ENCODE measurements at places on chromosomes 12 and 14.
A peak's percentile ranks its signal among the peaks of the same experiment; 100 is the strongest.

- DNase-seq: no peak
Observed at GRCh38 chr14:23572836-23573235, 5.2 kb upstream of the AP1G2 start.

- DNase-seq: no peak
Observed at GRCh38 chr12:91947459-91947858, 198.2 kb downstream of the BTG1 start.

GRCh38 chr14:100419856-100420255 lies 96.7 kb downstream of the SLC25A47 start:
- DNase-seq: no peak

DNA sequence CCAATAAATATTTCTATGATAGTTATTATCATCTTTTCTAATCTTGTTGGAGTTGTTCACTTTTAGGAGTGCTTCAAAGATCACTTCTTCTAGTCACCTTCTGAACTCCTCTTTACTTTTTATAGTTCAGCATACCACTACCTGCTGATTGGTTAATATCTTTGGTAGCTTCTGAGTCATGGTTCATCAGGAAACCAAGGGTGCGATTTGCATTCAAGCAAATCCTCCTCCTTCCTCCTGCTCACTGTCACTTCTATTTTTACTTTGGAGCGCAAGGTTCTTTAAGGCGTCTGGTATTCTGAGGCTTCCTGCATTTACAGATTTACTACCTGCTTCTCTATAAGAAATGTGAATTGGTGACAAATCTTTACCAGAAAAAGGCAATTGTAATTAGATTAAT lies 24.0 kb downstream of the SYT1 start:
- no peak for DNase-seq

- no peak for DNase-seq
Observed at GRCh38 chr12:15194456-15195368, 26.5 kb downstream of the RERG start.

DNA sequence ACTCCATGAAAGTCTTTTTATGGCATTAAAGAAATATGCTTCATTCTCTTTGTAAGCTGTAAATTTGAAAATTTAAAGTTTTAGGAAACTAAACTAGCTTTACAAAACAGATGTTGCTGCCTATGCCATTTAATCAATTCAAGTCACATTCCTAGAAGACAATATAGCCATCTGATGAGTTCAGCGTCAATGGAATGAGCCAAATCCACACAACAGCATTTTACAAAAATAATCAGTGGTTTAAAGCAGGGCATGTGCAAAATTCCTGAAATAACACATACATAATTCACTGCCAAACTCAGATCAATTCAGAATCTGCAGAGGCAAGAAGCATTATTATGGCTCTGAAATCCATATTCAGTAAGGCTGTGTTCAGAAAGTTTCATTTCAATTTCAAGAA lies 75.6 kb downstream of the MED13L start:
- DNase-seq: no peak

GRCh38 chr14:103133210-103134140 lies 10.2 kb downstream of the TNFAIP2 start:
- DNase-seq: no peak

DNA sequence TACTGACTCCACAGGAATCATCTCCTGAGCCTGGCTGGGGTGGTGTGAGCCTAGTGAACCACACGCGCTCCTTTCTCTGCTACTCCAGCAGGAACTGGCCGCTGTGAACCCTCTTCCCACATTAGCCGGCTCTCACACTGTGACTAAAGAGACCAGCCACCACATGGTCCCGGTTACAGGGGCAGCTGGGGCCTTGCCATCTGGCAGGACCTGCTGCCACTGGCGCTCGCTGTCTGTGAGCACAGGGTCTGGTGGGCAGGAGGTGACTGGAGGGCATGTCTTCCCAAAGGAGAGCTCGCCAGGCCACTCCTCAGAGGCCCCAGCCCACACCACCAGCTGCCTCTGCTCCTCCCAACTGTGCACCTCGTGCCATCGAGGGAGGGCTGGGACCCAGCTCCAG lies 99.3 kb downstream of the SINHCAF start:
- no peak for DNase-seq

DNA sequence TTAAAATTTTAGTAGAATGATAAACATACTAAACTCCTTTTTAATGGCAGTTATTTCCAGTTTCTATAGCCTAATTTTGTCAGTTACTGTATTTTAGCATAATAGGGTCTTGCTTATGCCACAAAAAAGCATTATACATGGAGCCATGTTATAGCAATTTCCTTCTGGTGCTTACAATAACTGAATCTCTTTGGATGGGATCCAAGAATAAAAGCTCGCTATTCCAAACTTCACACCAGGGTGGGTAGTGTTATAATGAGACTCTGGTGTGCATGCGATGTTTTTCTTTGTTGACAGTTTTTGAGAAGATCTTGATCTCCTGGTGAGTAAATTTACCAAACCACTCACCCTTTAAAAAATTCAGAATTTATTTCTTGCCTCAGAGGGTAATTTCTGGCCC lies 90.4 kb upstream of the CCDC91 start:
- no peak for DNase-seq

DNA sequence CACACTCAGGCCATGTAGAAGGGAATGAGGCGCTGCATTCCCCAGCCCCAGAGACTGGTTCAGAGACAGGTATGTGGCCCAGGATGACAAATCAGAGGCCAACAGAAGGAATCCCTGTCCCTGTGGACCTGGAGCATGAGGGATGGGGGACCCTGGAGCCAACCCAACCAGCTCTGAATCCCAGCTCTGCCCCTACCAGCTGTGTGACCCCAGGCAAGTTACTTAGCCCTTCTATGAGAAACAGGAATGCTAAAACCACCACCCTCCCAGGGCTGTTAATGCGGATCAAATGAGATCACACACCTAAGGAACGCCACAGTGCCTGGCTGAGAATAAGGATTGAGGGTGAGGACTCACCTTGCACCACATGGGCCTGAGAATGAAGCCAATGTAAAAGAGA lies 15.6 kb downstream of the ITPK1 start:
- DNase-seq: no peak

DNA sequence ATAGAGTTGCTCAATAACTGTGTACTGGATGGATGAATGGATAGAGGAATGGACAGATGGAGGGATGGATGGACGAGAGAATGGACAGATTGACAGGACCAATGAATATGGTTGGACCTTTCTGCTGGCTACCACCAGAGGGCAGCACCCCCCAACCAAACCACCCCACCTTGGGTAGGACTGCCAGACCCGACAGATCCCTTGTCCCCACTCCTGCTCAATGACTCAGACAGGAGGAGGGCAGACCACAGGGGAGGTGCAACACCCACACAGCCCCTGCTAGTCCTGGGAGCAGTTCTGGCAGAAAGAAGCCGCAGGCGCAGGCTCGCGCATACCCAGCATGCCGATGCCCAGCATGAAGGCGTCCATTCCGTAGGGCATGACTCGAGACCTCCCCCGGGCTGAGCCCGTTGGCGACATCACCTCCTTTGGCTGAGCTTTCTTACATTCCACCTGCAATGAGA lies 12.4 kb downstream of the MSI1 start:
- peak; percentile 69 for DNase-seq

GRCh38 chr12:11767798-11768197 lies 118.3 kb downstream of the ETV6 start:
- DNase-seq: no peak

GRCh38 chr14:50795142-50795541 lies 35.8 kb downstream of the NIN start:
- no peak for DNase-seq

- no peak for DNase-seq
Observed at GRCh38 chr12:76375939-76376338, 27.7 kb upstream of the BBS10 start.

- no peak for DNase-seq
Observed at GRCh38 chr14:83164016-83164415, 1630.4 kb upstream of the SEL1L start.

GRCh38 chr12:106671840-106672239 lies 89.0 kb downstream of the RFX4 start:
- DNase-seq: no peak

GRCh38 chr14:102171173-102172020 lies 31.7 kb downstream of the WDR20 start:
- DNase-seq: no peak

- peak; percentile 36 for DNase-seq
Observed at GRCh38 chr12:53791735-53792326, 40.1 kb upstream of the CISTR start.

GRCh38 chr12:7612851-7613250 lies 52.9 kb downstream of the APOBEC1 start:
- no peak for DNase-seq

- no peak for DNase-seq
Observed at GRCh38 chr14:56751471-56751870, 58.8 kb downstream of the OTX2 start.

DNA sequence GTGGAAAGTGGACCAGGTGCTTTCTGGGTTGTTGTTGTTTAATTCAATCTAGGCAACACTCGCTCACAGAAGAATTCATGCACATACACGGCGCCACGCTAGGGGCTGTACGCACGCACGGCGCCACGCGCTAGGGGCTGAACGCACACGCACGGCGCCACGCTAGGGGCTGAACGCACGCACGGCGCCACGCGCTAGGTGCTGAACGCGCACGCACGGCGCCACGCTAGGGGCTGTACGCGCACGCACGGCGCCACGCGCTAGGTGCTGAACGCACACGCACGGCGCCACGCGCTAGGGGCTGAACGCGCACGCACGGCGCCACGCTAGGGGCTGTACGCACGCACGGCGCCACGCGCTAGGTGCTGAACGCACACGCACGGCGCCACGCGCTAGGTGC lies 54.3 kb downstream of the NINJ2 start:
- no peak for DNase-seq

DNA sequence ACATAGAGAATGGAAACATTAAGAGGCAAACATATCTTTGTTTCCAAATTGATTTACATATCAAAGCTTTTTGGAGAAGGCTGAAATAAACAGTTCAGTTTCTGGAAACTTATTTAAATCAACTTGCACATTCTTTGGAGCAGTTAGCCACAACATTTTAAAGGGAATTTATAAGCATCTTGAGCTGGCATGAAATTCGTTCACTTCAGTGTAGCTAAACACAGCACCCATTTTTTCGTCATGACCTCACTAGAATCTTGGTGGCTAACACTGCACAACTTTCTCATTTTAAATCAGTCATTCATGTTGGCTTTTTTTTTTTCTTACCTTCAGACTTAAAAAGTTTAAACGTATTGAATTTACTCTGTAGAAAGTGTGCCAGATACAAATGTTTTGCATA lies 1139.9 kb upstream of the FLRT2 start:
- no peak for DNase-seq

DNA sequence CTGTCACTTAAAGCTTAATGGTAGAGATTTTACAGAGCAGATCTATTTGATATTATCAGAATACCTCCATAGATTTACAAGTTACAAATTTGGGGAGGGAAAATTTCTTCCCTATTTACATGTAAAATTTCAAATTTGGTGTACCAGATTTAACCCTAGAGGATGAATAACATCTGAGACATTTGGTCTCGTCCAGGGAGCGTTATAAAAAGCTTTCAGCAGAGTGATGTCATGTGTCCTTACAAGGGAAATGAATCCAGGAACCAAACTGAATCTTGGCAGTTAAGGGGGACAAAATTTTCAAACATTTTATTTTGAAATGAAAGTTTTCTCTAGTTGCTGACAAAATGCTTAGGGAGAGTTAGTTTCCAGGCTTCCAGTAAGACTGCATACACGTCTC lies 4.5 kb upstream of the CDK17 start:
- no peak for DNase-seq

DNA sequence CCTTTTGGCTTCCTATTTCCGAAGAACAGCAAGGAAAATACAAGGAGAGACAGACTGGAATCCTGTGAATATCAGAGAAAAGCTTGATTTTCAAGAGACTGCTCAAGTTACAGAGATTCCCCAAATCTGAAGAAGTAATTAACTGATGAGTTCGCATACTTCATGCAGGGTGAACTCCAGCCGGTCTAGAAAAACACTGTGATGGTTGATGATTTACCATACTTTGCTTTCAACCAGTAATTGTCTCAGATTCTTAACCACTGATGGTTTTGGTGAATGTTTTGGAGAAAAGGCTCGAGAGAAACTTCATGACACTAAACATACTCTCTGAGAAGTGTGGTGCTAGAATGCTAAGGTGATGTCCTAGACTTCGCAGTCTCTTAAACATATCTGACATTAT lies 4.4 kb upstream of the PLXNC1 start:
- no peak for DNase-seq

DNA sequence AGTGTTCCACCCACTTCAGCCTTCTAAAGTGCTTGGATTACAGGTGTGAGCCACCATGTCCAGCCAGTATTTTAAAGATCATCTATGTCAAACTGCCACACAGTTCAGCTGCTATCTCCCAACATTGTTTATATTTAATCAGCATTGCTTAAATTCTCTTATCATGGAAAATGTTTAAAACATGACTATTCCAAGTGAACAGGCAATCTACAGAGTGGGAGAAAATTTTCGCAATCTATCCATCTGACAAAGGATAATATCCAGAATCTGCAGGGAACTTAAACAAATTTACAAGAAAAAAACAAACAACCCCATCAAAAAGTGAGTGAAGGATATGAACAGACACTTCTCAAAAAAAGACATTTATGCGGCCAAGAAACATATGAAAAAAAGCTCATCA lies 69.4 kb upstream of the NAV3 start:
- DNase-seq: no peak

- DNase-seq: no peak
Observed at GRCh38 chr12:47267571-47267970, 187.8 kb upstream of the AMIGO2 start.

DNA sequence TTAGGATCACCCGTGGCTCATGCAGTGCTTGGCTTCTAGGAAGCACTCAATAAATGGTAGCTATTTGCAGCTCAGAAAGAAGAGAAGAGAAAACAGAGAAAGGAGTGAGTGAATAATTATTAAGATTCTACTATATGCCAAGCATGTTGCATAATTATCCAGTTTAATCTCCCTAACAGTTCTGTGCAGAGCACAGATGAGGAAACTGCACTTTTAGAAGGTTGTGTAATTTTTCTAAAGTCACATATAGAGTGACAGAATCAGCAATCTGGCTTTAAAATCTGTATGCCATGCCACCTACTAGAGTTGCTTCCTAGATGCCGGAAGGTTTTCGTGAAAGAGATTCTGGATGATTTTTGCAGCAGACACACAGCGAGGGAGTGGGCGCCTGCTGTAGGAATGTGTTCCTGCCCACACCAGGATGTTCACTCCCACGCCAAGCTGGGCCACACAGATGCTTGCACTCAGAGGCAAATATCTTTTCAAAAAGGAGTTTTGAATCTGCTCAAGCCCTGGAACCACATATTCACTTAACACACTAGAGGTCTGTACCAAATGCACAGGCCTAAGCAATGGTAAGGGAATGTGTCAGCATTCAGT lies 50.2 kb upstream of the SMCO2 start:
- no peak for DNase-seq

- no peak for DNase-seq
Observed at GRCh38 chr12:65492998-65493912, 214.8 kb downstream of the MSRB3 start.

Measured in CD4-positive, alpha-beta T cell treated with Interleukin-15 for 4 hours (primary cell).